ENCODE measurements at places on chromosomes 2 and 18.

DNA sequence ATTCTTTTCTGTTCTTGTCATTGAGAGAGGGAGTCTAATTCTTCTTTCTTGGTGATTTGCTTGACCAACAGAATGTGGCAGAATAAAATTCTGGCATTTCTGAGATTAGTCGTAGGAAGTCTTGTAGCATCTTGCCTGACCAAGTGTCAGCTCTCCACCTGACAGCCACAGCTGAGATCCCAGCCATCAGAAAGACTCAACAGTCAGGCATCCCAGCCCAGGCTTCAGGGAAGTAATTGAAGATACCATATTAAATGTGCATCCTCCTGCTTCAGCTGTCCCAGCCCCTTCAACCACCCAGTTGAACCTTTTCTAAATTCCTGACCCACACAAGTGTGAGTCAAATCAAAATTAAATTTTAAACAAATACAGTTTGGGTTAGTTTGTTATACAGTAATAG is 208.3 kb downstream of the PIK3C3 start:
- DNase-seq, result no peak

DNA sequence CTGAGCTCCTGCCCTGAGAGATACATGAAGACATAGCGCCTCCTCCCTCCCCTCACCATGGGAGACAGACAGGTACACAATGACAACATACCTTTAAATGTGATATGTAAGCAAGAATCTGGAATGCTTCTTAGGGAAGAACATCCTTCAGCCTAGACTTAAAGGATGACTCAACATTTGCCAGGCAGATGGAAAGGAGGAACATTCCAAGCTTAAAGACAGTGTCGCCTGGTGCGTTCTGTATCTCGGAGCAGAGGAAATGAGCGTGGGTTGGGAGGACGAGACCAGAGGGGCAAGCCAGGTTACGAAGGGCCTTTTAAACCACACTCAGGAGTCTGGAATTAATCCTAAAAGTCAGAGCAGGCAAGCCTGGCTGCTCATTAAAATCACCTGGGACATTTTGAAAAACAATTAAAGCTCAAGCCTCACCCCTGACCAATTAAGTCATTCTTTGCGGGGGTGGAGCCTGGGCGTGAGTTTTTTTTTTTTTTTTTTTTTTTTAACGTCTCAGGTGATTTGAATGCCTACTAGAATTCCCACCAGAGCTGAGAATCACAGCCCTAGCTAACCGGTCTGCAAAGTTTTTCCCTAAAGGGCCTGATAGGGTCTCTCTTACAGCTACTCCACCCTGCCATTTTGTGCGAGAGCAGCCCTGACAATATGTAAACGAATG is 131.2 kb upstream of the SEC11C start:
- DNase-seq, result no peak

DNA sequence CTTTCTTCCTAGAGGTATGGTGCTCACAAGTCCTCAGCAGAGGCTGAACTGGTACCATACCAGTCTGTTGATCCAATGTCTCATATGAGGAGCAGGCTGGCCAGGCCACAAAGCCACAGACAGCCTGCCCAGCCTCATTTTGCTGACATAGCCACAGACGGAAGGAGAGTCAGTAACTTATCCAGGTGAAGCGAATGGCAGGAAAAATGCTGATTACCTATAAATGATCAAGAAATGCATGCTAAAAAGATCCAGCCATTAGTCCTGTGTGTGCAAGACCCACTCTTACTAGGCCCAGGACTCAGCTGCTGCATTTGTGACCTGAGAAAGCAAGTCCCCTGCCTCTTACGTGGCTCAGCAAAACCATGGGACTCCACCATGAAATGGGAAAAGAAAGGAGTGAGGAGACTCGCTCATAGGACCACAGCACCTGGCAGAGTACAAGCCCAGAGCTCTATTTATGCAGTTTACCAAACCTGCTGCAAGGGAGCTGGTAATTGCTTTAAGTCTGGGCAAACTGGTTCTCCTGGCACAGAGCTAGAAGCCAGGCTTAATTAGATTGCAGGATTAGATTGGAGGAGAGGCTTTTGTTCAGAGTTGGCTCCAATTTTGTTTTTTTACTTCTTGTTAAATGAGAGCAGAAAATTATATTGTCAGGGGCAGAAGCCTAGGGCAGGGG is 19.0 kb downstream of the RHOB start:
- DNase-seq, result no peak

DNA sequence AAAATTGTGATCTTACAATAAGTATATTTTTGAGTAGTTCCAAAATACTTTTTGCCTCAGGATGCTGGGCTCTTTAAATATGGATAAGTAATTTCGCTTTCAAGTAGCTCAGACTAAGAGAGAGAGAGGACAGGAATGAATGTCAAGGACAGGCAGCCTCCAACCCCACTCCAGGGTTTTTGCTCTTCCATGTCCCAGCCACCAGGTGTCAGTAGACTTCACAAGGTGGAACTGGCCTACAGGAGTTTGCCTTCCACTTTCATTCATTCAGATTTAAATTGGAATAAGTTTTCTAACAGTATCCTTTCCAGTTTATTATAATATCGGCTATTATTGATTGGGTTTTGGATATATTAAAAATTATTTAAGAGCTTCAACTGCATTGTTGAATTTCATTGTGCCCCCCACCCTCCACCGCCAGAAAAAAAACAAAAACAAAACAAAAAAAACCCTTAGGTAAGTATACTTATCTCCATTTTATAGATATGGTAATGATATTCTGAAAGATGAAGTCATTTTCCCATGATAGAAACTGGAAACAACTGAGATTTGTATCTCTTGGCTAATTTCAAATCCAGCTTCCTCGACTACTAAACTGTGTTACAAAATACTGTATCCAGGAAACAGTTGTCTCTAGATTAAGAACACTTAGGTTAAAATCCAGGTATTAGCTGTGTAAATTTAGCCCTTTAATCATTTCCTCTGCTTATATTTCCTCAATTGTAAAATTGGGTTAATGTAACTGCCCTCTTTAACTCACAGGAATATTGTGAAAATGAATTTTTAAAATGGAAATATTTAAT is 793.1 kb downstream of the ERBB4 start:
- DNase-seq, result no peak

DNA sequence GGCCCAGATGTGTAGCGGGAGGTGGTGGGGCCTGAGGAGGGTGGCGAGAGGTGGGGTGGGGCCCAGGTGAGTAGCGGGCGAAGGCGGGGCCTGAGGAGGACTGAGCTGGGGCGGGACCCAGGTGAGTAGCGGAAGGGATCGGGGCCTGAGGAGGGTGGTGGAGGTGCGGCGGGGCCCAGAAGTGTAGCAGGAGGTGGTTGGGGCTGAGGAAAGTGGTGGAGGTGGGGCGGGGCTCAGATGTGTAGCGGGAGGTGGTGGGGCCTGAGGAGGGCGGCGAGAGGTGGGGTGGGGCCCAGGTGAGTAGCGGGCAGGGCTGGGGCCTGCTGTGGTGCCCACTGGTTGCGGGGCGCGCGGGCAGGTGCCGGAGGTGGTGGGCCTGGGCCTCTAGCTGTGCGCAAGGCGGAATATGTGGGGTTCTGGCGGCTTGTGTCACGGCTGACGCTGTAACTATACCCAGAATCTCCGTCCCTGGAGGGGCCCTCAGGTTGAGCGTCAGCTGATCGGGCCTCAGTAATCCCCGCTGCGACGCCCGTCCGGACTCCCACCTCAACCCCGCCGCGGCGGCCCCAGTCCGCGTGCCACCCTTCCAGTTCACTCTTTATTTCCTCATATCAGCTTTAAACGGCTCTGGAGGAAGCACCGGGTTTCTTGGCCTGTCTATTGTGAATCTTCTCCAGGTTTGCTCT is 866 bp upstream of the SF3B6 start:
- no peak for DNase-seq

DNA sequence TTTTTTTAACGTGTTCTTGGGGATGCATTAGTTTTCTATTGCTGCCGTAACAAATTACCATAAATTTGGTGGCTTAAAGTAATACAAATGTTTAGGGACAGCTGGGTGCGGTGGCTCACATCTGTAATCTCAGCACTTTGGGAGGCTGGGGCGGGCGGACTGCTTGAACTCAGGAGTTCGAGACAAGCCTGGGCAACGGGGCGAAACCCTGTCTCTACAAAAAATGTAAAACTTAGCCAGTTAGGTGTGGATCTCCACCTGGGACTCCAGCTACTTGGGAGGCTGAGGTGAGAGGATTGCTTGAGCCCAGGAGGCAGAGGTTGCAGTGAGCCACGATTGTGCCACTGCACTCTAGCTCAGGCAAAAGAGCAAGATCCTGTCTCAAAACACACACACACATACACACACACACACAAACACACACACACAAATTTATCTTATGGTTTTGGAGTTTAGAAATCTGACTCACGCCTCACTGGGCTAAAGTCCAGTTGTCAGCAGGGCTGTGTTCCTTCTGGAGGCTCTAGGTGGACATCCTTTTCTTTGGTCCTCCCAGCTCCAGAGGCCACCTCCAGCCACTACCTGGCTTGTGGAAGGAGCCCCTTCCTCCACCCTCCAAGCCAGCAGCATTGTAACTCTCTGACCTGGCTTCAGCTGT is 76.1 kb downstream of the SEPTIN10 start:
- DNase-seq, result no peak

- no peak for DNase-seq
Measured at GRCh38 chr18:31125878-31126277, 23.7 kb upstream of the DSC2 start.

- no peak for DNase-seq
Measured at GRCh38 chr2:28335666-28336065, 57.0 kb upstream of the FOSL2 start.

DNA sequence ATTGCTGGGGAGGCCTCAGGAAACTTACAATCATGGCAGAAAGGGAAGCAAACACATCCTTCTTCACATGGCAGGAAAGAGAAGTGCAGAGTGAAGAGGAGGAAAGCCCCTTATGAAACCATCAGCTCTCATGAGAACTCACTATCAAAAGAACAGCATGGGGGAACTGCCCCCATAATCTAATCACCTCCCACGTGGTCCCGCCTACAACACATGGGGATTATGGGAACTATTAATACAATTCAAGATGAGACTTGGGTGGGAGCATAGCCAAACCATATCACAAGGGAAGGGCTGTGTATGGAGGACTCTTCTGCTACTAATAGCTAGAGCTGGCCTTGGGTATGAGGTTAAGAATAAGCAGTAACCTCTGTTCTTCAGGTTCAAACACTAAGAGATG is 8.8 kb upstream of the SETBP1 start:
- no peak for DNase-seq

GRCh38 chr2:216151313-216152025 is 42.3 kb downstream of the XRCC5 start:
- DNase-seq, result no peak

DNA sequence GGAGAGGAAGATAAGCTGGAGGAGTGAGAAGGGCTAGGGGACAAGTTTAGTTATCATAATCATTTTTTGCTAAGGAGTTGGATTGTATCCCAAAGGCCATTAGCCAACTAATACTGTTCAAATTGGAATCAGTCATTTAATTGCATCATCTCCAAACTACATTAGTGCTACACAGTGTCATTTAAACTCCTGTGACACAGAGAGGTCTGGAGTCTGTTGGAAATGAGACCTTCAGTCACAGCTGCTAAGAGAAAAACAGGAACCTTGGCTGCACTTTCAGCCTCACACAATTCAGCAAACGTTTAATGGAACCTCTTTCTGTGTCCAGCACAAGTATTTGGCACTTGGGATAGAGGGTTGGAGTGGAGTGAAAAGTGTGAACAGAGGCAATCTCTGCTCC is 175.5 kb upstream of the MGAT5 start:
- no peak for DNase-seq

- no peak for DNase-seq
Measured at GRCh38 chr18:33210575-33211189, 229.8 kb downstream of the CCDC178 start.

- no peak for DNase-seq
Measured at GRCh38 chr2:221465776-221466175, 106.3 kb downstream of the EPHA4 start.

DNA sequence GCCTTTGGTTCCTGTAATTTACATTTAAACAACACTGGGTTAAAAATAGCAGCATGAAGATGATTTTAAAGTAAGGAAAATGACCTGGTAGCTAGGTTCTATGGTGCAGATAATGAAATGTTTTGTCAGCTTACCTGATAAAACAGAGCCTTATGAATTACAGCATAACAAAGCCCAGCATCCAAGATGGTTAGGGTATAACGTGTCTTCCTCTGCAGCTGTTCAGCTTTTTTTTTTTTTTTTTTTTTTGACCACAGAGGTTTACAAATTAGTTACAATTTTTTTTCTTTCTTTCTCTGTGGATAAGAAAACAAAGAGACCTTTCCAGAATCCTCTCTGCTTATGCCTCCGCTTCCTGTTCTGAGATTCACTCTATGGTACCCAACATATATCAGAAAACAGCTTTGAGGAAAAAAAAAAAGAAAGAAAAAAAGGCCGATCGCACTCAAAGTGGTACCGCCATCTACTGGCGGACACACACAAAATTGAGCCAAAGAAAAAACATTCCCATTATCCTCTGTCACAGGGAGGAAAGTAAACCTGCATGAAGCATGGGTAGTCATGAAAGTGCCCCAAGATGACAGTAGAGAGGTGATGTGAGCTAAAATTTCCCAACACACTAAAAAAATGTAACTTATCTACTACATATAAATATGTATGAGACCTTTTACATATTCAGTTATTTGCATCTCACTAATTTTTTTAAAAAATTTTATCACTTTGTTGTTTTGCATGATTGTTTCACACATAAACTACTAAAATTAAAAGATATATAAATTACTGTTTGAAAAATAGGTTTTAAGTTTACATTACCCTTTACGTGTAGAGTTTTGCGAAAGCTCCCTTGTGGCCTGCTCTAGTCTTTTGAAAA is at the start of gene SCN3A:
Gene SCN3A, minus strand, starts transcription at position 362 of the 871 bp plus-strand sequence. CDS start 27,656 bp downstream, outside the sequence.
- no peak for DNase-seq

GRCh38 chr2:30272286-30272685 is 41.0 kb downstream of the LBH start:
- no peak for DNase-seq

- no peak for DNase-seq
Measured at GRCh38 chr2:183948861-183949260, 649.5 kb upstream of the ZNF804A start.

DNA sequence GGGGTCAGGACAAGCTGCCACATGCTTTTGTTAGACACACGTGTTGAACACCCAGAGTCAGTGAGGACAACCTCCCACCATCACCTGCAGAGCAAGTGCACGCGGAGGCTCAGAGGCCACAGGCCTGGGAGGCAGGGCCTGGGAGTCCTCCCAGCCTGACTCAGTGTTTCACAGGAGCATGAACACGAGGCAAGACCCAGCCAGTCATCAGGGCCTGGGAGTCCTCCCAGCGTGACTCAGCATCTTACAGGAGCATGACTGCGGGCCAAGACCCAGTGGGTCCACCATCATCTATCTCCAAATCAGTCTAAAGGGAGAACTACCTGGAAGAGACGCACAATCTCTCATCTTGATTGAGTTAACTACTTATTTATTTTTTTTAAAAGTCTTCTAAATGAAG is 112.6 kb upstream of the PXDN start:
- DNase-seq, result no peak

DNA sequence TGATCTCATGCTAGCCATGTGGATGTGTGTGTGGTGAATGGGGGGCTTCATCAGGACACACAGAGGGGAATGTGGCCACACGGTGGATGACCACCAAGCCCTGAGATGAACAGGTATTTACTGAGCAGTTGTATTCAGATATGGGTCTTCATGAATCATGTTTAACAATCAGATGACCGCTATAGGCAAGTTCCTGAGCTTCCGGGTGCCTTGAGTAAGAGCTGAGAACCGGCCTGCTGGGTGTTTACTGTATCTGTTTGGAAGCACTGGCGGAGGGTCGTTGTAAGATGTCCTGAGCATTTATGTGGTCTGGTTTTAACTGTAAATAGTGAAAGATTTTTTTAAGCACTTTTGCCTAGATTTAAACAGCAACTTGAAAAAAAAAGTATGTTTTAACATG is 43.9 kb downstream of the BOLA3 start:
- DNase-seq, result no peak

All from effector CD4-positive, alpha-beta T cell (primary cell).